HEK293T (cell line): ENCODE measurements at places on chromosomes 16 and 17.

GRCh38 chr16:11687601-11688519 is 19.6 kb downstream of the SNN start:
- DNase-seq: no peak

GRCh38 chr17:44655983-44656710 is at the start of gene MEIOC:
Gene MEIOC, plus strand, starts transcription at chr17:44656468. Its CDS starts 146 bp downstream, at chr17:44656614.
- DNase-seq: peak; percentile 85

DNA sequence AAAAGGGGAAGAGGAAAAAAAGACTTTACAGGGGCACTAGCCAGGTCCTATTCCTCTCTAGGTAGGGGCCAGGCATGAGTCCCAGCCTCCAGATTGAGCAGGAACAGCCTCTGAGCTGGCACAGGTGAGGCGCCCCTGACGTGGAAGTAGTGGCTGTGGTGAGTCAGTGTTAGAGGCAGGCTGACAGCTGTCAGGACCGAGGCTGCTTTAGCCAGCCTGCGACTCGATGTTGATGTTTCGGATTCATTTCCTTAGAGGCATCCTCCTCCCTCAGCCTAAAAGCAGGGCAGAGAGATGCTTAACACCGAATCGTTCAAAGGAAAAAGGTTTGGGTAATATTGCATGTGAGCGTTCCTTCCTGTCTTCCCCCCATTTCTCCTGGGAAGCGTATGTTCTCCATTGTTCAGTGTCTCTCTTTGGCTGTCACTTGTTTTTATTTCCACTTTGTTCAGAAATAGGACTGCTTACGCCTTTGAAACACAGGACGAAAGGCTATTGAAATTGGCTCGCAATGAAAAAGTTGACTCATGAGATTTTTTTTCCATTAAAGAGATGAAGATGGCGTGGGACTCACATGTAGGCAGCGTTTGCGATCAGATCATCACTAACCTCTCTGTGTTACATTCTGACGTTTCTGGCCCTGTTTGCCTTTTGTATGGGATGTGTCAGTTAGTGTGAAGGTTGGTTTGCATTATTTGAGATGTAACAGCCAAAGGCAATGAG is 1.3 kb downstream of the KIAA0513 start:
- DNase-seq: no peak

GRCh38 chr17:27630607-27631410 is at the start of gene LGALS9:
Gene LGALS9, plus strand, starts transcription at chr17:27631188. Its CDS starts 78 bp downstream, at chr17:27631266.
- DNase-seq: no peak

DNA sequence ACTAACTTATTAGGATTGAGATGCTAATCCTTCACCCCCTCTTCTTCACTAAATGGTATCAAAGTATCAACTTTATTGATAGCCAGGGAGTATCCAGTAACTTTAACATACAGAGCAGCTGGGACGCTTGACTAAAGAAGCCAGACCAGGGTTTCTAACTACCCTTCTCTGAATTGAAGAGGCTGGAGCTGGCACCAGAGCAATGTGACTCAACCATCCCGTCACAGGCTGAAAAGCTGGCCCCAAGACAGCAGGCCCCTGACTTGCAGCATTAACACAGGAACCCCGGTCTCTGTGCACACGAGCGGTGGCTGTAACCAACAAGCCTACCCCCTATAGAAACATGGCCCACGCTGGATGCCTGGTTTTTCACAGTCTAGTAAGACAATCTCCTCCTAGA is 59.8 kb downstream of the ANKFN1 start:
- no peak for DNase-seq

GRCh38 chr17:42908872-42909700 is 8.5 kb downstream of the G6PC1 start:
- no peak for DNase-seq

DNA sequence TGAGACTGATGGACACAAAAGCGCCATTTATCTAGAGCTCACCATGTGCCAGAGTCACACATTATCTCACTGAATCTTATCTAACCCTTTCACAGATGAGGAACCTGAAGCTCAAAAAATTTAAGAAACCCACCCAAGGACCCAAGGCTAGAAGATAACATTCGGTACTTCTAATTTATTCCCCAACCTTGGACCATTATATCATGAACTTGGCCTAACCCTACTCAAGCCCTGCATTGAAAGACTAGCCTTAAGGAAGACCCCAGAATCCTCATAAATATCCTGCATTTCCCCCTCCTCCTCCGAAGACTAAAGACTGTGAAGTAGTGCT is 548 bp upstream of the DYNC1LI2 start:
- DNase-seq: no peak

- peak; percentile 43 for DNase-seq
Measured at GRCh38 chr17:81396722-81397313, 1.6 kb downstream of the BAHCC1 start.

DNA sequence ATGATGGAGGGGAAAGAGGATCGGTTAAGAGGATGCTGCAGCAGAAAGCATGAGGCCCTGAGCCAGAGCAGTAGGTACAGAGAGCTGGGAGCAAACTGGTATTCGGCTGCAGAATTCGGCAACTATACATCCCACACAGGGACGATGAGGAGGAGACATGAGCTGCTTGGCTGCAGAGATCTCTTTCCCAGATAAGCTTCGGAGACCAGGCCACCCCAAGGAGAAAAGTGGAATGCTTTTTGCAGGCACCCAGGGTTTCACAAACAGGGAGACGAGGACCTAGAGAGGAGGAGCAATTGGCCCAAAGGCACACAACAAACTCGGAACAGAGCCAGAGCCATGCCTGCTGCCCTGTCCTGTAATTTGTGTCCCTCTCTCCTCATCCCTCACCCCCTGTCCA is 62.0 kb downstream of the TMEM132E start:
- no peak for DNase-seq

- DNase-seq: peak; percentile 38
Measured at GRCh38 chr17:72591289-72592241, 470.7 kb downstream of the SOX9 start.

DNA sequence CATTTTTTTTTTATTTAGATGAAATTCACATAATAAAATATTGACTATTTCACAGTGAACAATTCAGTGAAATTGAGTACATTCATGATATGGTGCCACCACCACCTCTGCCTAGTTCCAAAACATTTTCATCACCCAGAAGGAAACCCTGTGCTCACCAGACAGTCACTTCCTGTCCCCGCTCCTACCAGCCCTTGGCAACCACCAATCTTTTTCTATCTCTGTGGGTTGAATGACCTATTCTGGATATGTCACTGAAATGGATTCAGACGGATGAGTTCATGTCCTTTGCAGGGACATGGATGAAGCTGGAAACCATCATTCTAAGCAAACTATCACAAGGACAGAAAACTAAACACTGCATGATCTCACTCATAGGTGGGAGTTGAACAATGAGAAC is 40.5 kb downstream of the ATP2C2 start:
- no peak for DNase-seq

- no peak for DNase-seq
Measured at GRCh38 chr16:2843526-2843925, 13.4 kb downstream of the ZG16B start.

GRCh38 chr17:76254275-76254674 is 10.9 kb upstream of the UBALD2 start:
- DNase-seq: no peak

GRCh38 chr16:11506741-11507305 is 79.9 kb downstream of the LITAF start:
- DNase-seq: no peak

DNA sequence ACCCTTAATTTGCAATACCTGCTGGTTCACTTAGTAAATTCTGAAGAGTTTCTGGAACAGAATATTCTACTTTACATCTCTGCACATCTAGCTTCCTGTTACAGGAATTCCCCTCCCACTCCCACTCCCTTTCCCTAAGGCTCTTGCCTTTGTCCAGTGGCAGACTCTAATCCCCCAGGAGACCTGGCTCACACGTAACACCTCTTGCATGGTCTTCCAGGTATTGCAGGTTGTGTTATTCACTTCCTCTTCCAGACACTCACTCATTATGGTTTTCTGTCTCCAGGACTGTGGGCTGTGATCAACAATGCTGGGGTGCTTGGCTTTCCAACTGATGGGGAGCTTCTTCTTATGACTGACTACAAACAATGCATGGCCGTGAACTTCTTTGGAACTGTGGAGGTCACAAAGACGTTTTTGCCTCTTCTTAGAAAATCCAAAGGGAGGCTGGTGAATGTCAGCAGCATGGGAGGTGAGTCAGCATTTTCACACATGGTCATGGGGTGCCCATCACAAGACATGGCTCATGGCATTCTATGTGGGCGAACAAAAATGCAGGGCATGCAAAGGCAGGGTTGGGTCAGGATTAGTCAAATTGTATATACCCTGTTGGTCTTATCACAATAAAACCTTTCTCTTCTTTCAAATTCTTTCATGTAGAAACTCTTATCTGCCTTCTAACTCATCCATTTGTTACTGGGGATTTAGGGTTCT is 35.8 kb downstream of the HSD17B2 start:
- DNase-seq: no peak

DNA sequence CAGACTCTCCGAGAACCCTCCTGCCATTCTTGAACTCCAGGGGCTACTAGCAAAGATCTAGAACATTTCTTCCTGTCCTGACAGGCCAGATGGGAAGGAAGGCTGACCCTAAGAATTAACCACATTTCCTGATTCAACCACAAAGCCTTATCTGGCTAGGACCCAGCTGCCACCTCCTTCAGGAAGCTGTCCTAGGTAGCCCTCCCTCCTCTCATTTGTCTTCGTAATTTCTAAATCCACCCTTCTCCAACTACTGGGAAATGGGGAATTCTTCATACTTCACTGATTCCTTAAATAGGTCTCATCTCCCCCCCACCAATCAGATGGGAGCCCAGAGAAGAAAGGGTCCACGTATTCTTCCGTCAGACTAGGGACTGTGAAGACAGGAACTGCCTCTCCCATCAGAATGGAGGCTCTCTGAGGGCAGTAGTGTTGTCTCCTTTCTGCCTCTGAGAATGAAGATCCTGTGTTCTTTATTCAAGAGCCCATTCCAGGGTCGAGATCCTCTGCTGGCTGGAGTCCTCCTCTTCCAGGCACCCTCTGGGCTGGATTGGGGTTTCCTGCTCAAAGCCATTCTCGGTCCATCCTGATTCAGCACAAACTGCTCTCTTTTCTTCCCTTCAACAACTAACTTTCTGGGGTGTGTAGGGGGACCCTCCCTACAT is 2.1 kb downstream of the SAMD14 start:
- no peak for DNase-seq

GRCh38 chr17:28344011-28344410 is 8.4 kb downstream of the TNFAIP1 start:
- DNase-seq: no peak

DNA sequence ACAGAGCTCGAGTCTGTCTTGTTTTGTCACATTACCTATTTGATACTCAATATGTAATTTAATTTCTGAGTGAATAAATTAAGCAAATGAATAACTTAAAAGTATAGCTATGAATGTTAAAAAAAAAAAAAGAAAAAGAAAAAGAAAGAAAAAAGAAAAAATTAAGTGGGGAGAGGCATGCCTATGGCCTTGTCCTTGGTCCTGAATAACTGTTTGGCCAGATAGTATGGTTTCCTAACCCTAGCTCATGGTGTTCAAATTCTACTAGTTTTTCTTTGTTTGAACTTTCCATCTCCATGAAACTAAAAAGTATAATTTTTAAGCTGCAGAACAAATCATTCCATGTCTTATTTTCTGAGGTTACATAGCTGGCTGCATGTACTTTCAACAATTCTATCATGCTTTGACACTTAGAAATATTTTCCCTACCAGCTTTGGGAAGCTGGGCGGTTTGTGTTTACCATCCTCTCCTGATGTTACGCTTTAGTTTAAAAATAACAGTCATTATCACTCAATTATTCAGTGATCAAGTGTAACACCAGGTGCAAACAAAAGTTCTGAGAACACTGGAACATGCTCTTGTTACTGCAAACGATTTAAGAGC is 31.8 kb downstream of the TOX3 start:
- no peak for DNase-seq

GRCh38 chr16:15484662-15485061 is 50.3 kb downstream of the BMERB1 start:
- DNase-seq: no peak
